ENCODE measurements at places on chromosomes 11 and 22.

DNA sequence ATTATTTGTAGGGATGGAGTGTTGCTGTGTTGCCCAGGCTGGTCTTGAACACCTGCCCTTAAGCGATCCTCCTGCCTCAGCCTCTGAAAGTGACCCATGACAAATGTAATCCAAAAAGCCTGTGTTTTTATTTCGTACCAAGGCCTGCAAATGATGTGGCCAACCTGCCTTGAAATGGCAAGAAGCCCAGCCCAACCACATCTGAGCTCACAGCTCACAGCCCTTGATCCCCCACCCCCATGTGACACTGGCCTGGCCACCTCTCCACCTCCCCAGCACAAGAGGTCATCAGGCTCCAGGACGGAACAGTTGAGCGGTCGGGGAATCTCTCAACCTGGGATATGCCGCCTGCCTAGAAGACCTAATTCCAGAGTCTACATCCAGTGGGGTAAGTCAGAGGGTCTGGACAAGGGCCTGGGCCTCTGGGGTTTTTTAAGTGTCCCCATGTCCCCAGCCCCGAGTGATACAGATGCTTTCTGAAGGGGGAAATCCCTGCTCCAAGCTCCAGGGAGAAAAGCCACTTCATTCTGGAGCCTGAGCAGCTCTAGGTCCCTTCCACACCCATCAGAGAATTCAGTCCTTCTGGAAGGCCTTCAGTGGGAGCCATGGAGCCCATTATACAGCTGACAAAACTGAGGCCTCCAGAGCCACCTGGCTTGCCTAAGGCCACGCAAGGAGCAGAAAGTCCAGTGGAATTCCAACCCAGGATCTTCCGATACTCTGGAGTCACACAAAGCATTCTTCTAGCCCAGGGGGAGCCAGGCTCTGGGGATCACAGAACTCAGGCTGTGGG lies 70.7 kb downstream of the MN1 start:
- no peaks in the 10 kb centered on the region for H3K36me3 ChIP-seq
- no peak overlapping the region for H3K4me3 ChIP-seq
- no peaks in the 10 kb centered on the region for H3K4me1 ChIP-seq
- no peaks in the 10 kb centered on the region for H3K27me3 ChIP-seq
- no peak overlapping the region for H3K27ac ChIP-seq

GRCh38 chr11:94089341-94089740 lies 39.3 kb upstream of the PANX1 start:
- no peaks in the 10 kb centered on the region for H3K27me3 ChIP-seq
- DNase-seq, result no peak
- no peaks in the 10 kb centered on the region for H3K4me1 ChIP-seq
- H3K27ac ChIP-seq, result no peak overlapping the region

DNA sequence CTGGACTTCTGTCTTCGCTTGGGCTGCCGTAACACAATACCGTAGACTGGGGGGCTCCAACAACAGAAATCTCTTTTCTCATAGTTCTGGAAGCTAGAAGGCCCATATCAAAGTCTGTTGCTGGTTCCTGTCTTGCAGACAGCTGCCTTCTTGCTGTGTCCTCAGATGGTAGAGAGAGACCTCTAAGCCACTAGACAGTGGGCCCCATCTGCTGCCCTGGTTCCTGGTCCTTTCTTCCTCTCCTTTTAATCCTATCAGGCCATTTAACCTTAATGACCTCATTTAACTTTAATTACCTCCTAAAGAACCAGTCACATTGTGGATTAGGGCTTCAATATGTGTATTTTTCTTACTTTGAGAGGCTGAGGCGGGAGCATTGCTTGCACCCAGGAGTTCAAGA lies 9.4 kb downstream of the CEP164 start:
- H3K27me3 ChIP-seq, result no peaks in the 10 kb centered on the region
- H3K36me3 ChIP-seq, result peaks cover 17% of the 10 kb centered on the region
- no peak for DNase-seq
- no peaks in the 10 kb centered on the region for H3K4me1 ChIP-seq
- no peak overlapping the region for H3K27ac ChIP-seq
- no peak overlapping the region for H3K4me3 ChIP-seq

DNA sequence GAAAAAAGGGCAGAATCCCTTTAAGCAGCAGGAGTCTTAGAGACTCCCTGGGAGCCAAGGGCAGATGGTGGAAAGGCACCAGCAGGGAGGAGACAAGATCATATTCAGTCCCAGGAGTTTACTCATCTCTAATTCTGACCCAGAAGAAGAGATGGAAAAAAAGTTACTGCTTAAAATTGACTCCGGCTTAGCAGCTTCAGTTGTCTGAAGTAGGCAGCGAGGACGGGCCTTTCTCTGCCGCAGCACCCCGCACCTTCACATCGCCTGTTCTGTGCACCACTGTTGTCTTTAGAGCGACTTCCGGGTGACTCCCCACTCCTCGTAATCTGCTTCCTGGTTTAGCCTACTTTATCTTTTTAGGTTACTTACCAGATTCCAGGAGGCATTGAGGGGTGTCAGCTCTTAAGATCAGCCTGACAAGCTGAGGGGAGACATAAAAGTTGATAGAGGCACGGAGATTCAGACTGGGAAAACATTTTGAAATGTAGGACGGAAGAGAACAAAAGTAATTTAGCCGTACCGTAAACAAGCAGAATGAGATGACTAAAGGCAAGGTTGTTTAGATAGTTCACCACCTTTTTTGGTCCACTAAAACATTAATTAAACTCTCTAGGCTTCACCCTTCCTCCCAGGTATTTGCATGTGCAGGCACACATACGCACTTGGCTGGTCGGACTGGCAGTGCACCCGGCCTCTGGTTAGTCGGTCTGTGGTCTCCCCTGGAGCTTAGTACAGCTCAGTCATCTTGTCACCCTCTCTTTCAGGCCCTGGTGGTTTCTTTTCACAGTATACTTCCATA lies 74.3 kb downstream of the CECR2 start:
- DNase-seq, result no peak
- H3K4me3 ChIP-seq, result no peak overlapping the region
- H3K36me3 ChIP-seq, result no peaks in the 10 kb centered on the region

DNA sequence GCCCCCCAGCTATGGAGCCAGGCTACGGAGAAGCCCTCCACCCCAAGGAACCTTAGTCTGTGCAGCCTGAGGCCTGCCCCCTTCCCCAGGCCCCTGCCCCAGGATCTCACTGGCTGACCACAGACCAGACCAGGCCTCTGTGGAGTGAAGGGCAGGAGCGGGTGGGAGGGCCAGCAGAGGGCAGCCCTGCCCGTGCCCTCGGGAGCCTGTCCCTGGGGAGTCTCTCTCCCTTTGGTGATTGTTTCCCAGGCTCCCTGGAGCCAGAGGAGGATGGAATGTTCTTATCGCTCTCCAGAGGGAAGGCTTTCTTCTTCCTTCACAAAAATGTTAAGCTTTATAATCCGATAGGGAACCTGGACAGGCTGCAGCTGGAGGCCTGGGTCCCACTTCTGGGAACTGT lies 455.3 kb downstream of the SOX6 start:
- no peak for DNase-seq
- no peak overlapping the region for H3K27ac ChIP-seq
- H3K27me3 ChIP-seq, result no peaks in the 10 kb centered on the region
- H3K36me3 ChIP-seq, result no peaks in the 10 kb centered on the region

All from activated CD8-positive, alpha-beta T cell treated with anti-CD3 and anti-CD28 coated beads, Interleukin-2, amount 10 ng/mL, durations not matched to agents 7 days and 5 days (primary cell).